ENCODE measurements at places on chromosomes 16 and 17.

GRCh38 chr17:77869665-77870132 lies 88.8 kb upstream of the TNRC6C start:
- no peak for DNase-seq

DNA sequence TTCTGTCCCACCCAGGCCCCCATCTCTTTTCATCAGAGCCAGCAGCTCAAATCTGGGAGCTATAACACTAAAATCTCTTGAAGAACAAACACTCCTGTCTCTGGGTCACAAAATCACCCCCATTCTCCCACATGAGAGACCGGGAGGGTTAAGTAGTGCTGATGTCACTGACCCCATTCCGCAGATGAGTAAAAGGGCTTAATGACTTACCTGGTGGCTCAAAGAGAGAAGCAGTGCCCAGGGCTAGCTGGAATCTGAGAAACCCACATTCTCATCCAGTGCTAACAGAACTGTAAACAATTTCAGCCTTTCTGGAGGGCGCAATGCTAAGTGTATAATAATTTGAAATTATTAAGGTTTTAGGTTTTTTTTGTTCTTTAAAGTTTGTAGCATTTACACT lies 26.3 kb upstream of the LHX1 start:
- no peak for DNase-seq

GRCh38 chr17:14331982-14332298 lies 31.1 kb downstream of the HS3ST3B1 start:
- no peak for DNase-seq

DNA sequence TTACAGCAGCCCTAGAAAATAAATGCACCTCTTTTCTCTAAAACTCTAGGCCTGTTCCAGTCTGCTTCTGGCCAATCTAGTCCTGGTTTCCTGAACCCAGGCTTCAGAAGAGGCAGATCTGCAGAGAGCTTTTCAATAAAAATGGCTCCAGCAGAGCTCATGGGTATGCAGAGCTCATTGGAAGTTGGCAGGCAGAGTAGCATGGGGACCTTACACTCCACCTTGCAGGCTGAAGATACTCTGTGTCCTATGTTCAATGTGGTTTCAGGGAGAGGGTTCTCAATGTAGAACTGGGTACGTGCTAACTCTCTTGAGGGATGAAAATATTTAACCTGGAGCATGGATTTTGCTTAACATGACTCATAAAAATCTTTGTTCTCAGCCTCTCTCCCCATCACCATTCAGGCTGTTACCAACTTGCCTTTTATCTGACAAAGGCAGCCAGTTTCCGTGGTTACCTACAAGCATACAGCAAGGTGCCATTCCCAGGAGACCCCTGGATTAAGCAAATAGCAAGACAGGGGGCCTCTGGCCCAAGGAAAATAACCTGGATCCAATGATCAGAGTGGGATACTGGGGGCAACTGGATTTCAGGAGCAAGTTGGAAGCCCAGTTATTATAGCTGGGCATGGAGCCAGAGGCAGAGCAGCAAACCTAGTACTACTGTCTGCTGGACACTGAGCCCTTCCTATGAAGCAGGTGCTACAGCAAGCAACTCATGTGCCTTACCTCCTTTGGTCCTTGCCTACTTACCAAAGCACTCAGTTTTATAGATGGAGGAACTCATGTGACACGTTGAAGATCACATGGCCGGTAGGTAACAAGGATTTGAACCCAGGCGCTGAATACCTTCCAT lies 98.2 kb upstream of the DHX40 start:
- no peak for DNase-seq
